ENCODE measurements at places on chromosomes 4 and X.

DNA sequence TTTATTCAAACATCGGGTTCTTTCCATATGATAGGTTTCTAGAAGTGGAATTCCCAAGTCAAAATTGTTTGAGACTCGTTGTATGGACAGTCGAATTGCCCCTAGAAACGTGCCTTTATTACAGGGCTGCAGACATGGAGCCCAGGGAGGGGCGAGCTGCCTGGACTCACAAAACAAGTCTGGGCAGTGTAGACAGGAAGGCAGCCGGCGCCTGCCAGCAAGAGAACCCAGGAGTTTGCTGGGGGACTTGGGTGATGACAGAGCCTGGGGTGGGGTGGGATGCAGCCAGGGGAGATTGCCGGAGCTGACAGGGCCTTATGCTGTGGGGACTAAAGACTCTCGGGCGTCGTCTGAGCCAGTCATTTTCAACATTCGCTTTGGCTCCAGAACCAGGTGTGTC lies 107.4 kb upstream of the MSX1 start:
- no peak for DNase-seq

- no peak for DNase-seq
Measured at GRCh38 chr4:31146366-31146765, 426.2 kb downstream of the PCDH7 start.

DNA sequence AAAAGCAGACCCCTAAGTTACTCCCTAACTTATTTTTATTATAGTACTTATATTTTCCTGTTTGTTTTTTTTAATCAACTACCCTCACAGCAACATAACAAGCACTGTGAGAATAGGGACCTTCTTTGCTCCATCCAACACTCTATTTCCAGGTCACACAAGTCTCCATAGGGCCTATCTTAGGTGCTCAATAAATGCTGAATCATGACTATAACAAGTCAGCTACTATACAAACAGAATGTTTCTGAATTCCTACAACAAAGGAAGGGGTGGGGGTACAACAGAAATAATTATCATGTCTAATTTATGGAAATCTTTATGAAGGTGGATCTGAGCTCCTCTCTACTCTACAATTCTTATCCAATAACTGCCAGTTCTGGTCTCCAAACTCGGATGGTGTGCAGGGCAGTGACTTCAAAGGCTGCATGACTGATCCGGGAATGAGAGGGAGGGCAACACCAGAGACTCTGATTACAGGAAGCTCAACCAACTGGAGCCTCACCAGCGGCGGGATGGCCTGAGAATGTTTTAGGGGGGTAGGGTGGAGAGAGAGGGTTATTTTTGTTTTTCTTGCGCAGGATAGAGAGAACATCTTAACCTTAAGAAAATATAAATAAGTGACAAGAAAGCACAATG lies 71.1 kb downstream of the HADH start:
- DNase-seq, result no peak

- no peak for DNase-seq
Measured at GRCh38 chr4:82784681-82785610, 13.7 kb downstream of the SCD5 start.

DNA sequence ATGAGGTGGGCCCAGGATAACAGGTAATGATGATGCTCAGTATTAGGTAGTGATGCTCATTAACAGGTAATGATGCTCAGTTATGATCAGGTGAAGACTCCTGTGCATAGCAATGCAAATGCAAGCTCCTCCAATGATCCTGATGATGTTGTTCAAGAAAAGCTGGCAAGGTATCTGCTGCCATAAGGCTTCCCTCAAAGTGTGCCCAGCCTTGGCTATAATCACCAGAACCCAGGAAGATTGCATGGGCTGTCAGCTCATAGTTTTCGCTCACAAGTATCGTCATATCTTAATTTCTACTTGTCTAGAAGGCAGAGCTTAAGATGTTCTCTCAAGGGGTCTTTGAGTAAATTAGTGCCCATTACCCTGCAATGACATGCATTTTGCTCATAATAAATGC lies 366.2 kb upstream of the CLNK start:
- DNase-seq, result no peak

GRCh38 chrX:107709266-107709806 lies 66.3 kb downstream of the TSC22D3 start:
- no peak for DNase-seq

- DNase-seq, result no peak
Measured at GRCh38 chrX:45750639-45751038, 550.0 kb upstream of the DIPK2B start.

GRCh38 chrX:57906790-57907189 lies 3.5 kb downstream of the ZXDA start:
- no peak for DNase-seq

DNA sequence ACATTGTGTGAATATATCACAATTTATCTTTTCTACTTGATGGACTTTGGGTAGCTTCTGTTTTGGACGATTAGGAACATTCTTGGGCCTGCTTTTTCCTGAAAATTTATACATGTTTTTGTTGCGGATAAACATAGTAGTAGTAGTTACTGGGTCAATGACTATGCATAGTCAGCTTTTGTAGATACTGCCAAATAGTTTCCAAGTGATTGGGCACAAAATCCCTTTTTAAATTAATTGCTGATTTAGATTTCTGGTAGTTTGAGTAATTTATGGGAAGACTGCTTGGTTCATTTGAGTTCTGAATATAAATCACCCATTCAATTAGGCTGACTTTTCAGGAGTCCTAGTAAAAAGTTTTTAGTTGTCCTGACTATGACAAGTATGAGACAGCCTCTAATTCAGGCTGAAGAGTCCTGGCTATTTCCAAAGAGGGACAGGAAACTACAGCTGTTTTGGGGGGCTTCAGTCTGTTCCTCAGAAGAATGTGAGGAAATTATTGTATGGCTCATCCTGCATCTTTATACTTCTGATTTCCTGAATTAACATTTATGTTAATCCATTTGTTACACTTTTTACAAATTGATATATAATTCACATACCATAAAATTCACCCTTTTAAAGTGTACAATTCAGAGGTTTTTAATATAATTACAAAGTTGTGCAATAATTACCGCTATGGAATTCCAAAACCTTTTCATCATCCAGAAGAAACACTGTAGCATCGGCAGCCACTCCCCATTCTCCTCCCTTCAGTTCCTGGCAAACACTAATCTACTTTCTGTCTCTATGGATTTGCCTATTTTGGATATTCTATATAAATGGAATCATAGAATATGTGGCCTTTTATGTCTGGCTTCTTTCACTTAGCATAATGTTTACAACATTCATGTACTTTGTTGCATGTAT lies 14.2 kb downstream of the LRP2BP start:
- DNase-seq, result no peak

DNA sequence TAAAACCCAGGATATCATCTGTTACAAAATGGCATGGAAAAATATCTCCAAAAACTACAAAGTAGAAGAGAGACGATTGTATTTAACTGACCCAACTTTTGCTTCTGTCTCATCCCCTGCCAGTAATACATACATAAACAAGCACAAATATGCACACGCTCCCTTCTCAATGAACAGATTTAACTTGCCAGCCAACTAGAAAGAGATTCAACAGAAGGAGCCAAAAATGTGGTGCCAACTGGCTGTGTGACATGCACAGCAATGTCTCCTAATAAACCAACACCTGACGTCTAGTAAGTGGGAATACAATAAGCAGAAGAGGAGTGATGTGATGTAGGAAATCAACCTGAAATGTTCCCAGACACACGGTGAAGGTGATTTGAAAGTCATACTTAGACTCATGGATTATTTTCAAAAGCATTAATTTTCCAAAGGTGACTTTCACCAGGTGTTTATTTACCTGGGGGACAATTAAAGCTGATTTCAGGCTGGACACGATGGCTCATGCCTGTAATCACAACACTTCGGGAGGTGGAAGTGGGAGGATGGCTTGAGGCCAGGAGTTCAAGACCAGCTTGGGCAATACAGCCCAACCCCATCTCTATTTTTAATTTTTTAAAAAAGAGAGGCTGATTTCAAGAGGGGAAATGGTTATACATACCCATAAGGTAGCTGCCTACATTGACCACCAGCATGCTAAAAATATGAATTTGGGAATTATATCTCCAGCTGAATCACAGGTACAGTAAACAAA lies 33.7 kb downstream of the SH3RF1 start:
- no peak for DNase-seq

DNA sequence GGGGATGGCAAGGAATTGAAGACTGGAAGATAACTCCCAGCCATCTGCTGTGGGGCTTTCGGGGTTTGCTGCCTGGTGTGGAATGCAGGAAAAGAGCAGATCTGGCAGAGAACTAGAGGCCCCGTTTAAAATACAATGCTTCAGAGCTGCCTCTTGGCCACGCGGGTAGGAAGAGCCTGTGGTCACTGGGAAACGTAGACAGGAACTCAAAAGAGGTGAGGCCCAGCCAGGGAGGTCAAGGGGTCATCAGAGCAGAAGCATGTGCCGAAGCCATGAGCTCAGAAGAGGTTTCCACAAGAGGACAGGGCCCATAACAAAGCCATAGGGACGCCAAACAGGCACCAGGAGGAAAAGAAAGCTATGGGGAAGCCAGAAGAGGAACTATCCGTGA lies 14.5 kb upstream of the STS start:
- DNase-seq, result no peak

GRCh38 chr4:102868153-102868780 lies 525 bp upstream of the CISD2 start:
- no peak for DNase-seq

DNA sequence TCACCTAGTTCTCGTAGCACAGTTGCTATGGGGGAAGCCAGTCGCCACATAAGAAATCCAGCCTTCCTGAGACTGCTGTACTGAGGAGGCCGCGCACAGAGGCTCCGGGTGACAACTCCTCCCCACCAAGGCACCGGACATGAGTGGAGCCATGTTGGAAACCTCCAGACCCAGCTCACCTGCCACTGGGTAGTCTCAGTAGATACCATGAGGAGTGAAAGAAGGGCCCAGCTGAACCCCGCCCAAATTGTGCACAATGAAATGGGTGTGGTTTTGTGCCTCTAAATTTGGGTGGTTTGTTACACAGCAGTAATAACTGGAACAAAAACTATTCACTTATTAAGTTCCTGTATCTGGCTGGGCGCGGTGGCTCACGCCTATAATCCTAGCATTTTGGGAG lies 198.7 kb downstream of the BCOR start:
- DNase-seq, result no peak

DNA sequence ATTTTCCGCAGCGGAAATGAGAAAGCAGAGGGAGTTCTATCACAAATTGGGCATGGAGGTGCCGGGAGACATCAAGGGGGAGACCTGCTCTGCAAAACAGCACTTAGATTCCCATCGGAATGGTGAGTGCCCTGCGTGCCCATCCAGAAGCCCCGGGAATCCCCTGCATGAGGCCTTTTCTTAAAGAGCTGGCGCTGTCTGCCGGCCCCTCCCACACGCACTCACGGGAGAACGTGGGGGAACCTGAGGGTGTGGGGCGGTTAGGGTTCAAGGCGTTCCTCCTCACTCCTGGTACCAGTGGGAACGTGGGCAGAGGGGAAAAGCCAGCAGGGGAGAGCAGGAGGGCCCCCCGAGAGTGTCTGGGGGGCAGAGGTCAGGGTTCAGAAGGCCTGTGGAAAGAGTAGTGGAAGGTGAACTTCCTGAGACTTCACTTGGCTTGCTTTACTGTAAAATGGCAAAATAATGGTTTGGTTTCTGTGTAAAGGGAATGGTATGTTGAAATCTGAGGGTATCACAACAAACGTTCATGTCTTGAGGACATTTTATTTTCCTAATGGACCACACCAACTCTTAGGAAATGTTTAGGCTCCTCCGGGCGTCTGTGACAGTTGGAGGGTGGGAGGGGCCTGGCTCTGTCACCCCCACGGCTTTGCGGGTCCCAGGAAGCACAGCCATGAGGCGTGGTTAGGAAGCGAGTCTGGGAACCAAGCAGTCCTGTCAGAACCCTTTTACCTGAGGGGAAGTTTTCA lies 38.0 kb downstream of the PCGF3 start:
- no peak for DNase-seq

GRCh38 chrX:39421006-39421405 lies 619.7 kb downstream of the MID1IP1 start:
- no peak for DNase-seq

DNA sequence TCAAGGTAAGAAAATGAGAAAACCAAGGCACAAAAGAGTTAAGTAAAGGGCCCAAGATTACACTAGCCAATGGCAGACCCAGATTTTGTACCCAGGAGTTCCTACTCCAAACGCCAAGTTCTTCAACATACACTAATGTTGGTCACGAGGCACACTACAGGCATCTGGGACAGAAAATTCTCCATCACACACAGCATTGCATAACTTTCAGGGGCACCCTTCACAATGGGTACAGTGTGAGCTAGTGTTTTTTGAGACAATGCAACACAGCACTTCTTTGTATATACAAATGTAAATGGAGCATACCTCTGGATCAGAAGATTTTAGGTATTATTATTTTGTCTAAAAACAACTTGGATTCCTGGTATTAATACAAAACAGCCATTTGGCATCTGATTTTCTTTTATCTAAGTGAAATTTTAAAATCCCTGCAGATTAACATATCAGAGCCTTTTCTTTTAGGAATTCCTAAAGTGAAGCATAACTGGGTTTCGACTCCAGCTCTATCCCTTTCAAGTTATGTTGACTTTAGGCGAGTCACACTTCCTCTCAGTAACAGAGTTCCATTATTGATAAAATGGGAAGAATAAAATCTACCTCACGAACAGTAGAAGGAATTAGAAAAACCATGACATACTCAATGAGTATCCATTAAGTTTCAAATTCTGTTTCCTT lies 41.1 kb downstream of the ADGRA3 start:
- no peak for DNase-seq

DNA sequence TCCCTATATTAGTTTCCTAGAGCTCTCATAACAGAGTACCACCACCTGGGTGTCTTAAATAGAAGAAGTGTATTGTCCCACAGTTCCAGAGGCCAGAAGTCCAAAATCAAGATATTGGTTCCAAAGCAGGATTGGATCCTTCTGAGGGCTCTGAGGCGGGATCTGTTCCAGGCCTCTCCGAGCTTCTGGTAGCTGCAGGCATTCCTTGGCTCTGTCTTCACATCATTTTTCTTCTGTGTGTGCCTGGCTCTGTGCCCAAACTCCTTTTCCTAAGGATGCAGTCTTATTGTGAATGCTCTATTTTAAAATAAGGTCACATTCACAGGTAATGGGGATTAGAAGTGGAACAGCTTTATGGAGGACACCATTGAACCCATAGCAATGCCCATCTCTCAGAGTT lies 253.7 kb upstream of the TAPT1 start:
- no peak for DNase-seq

GRCh38 chrX:129077424-129078170 lies 445.7 kb downstream of the SMARCA1 start:
- no peak for DNase-seq

DNA sequence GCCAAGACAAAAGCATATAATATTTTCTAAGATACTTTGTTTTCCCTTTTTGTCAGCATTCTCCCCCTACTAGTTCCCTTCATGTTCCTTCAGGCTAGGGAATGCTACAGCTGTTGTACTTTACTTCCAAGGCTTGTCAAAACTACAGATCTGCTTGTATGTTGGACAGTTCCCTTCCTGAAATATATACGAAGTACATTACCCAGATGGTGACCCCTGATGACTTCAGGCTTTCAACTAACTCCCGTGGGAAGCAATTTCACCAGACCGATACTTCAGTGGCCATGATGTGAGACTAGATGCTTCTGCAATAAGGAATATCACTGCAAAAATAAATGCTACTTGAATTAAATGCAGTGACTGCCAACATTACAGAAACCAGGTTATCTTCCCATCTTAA lies 332.8 kb downstream of the SH2D1A start:
- no peak for DNase-seq

GRCh38 chr4:56426273-56426672 lies 9.1 kb downstream of the PPAT start:
- DNase-seq, result no peak

All from stimulated activated CD8-positive, alpha-beta memory T cell treated with anti-CD3 and anti-CD28 coated beads, Interleukin-12 subunit alpha, Interleukin-12 subunit beta, amount 100 ng/mL, for 4 hours (primary cell).